ENCODE measurements at places on chromosomes 1 and 21. TPM values are rescaled to one million over a fixed set of nuclear protein-coding genes. Genes with fewer than 3 reads are reported as not detected.

DNA sequence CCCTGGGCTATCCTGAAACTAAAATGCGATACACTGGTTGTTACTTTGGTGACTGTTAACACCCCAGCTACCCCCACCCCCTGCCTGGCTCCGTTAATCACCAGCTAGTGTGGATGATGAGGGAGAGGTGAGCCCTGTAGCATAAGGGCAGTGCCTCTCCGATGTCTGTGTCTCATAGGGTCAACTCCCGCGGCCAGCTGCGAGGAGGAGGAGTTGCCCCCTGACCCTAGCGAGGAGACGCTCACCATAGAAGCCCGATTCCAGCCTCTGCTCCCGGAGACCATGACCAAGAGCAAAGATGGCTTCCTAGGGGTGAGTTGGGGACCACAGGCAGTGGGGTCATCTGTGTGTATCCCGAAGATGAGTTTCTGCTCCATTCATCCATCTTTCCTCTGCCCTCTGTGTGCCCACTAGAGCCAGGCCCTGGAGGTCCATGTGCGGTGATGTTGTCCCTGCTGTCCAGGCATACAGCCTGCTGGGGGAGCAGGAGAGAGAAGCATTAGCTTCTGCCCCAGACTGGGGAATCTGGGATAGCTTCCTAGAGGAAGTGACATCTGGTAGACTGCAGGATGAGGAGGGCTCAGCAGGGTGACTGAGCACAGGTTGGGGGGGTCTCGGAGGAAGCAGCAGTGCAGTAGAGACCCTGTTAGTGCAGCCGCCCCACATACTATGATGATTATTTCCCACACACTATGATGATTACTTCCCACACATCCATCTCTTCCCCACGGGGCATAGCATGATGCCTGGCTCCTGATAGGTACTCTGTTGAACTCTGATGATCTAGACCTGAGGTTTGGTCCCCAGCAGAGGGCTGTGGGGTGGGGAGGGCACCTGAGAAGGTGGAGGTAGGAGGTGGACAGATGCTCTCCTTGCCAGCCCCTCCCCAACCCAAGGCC lies 5.2 kb downstream of the SELENON start:
- DNase-seq: no peak

The KCNA10 gene
- total RNA-seq: not detected

DNA sequence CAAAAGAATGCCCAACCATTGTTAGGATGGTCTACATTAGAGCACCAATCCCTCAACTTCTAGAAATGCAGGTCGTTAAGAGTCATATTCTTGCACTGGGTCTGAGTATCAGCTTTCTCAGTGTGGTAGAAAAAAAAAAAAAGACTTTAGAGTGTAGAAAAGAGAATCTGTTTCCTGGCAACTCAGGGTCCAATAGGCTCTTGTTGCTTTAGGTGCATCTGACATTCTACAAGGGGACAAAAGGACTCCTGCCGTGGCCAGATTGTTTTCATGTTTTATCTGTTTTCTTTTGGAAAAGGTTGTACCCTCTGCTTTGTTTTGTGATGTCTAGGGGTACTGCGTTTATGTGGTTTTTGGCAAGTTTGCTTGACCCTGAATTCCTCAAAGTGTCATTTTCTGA lies 105.4 kb upstream of the KCNK2 start:
- DNase-seq: no peak

DNA sequence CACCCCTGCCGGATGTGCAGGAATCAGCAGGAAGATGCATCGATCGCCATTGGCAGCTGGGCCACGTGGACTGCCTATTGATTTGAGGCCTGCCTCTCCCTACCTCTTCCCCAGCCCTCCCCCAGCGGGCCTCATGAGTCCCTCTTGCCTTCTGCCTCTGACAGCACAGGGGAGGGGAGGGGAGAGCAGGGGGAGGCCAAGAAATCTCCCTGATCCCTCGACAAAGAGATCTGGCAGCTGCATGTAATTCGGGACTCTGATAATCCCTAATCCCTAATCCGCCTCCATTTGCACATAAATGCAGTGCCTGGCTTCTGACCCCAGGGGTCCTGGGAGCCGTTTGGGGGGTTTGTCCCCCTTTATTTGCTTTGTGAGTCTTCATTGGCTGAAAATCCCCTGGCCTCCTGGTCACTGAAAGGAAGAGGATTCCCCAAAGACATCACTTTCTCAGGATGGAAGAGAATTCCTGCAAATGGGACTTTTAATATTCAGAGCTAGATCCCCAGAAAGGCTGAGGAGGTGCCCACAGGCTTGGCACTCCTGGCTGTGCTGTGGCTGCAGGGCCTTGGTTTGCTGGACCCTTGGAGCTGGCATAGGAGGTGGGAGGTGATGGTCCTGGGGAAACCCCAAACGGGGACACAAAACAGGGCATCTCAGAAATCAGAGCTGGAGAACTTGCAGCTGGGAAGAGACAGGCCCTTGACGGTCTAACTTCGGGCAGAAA lies 239.4 kb upstream of the POU3F1 start:
- no peak for DNase-seq

The LBR gene
- total RNA-seq: 179 TPM

- no peak for DNase-seq
Observed at GRCh38 chr1:156865258-156865657, 4.6 kb downstream of the NTRK1 start.

- no peak for DNase-seq
Observed at GRCh38 chr1:109866071-109866470, 44.6 kb upstream of the CSF1 start.

- DNase-seq: no peak
Observed at GRCh38 chr1:181438013-181438412, 45.3 kb upstream of the CACNA1E start.

DNA sequence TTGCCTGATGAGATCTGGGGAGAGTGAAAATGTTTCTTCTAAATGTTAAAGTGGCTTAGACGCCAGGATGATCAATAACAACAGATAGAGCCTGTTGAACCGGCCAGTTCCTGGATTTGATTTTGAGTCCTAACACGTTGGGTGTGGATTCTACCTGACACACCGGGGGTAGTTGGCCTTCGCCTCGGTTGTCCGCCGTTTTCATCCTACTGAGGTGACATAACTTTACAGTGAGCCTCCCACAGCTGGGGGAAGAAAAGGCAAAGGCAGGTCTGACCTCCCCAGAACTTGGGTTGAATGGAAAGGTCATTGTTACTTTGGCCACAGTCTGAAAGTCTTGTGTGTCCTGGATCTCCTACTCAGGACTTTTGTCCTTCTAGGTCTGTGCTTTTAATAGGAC lies 1.1 kb downstream of the PGD start:
- DNase-seq: no peak

The ANGPTL3 gene
- not detected for total RNA-seq

DNA sequence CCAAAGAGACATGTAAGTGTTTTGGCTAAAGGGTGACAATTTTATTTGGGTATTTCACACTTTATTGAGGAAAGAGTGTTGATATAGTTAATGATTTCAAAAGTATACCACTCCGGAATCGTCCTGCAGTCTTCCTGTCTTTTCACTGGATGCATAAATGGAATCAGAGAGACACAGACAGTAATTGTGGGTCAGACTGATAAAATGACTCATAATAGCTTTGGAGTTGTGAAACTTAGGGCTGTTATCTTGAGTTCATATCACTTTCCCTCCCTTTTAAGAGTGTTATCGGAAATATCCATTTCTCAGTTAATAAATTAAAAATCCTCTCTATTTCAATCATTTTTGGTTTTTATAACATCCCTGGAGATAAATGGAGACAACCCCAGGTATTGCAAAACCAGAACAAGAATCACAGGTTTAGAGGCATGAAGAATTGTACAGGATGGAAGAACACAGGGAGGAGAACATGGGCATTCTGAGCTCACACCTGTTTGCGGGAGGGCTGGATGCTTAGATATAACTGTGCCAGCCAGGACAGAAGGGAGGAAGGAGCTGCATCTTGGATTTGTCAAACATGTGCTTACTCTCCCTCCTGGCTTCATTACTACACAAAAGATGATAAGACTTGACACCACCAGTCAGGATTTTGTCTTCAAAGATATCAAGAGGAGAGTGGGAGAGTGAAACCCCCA lies 185.4 kb downstream of the LMO4 start:
- DNase-seq: no peak

The HSD3B1 gene
- not detected for total RNA-seq

The KPRP gene
- total RNA-seq: not detected

GRCh38 chr1:26970810-26971209 lies 10.5 kb upstream of the KDF1 start:
- DNase-seq: no peak

GRCh38 chr1:22773981-22774832 lies 63.6 kb downstream of the EPHB2 start:
- DNase-seq: no peak

DNA sequence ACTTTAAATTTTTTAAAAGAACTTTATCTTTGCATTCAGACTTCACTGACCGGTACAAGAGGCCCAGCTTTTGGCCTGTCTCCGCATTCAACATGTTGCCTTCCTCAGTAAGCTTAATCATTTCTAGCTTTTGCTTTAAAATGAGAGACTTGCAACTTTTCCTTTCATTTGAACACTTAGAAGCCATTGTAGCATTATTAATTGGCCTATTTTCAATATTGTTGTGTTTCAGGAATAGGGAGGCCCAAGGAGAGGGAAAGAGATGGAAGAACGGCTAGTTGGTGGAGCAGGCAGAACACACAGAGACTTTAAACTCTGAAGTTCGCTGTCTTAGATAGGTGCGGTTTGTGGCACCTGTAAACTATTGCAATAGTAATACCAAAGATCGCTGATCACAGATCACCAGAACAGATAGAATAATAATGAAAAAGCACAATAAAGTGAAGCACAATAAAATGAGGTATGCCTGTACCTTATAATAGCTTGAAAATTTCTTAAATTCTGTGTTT lies 31.4 kb downstream of the RABGAP1L start:
- no peak for DNase-seq

DNA sequence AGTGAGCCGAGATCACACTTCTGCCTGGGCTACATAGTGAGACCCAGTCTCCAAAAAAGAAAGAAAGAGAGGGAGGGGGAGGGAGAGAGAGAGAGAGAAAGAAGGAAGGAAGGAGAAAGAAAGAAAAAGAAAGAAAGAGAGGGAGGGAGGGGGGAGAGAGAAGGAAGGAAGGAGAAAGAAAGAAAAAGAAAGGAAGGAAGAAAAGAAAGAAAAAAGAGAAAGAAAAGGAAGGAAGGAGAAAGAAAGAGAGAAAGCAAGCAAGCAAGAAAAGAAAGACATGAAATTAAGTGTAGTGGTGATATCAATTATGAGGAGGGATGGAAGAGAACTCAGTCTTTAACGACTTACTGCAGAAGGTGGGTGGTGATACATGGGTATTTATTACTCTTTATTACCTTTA lies 38.5 kb downstream of the CA6 start:
- no peak for DNase-seq

DNA sequence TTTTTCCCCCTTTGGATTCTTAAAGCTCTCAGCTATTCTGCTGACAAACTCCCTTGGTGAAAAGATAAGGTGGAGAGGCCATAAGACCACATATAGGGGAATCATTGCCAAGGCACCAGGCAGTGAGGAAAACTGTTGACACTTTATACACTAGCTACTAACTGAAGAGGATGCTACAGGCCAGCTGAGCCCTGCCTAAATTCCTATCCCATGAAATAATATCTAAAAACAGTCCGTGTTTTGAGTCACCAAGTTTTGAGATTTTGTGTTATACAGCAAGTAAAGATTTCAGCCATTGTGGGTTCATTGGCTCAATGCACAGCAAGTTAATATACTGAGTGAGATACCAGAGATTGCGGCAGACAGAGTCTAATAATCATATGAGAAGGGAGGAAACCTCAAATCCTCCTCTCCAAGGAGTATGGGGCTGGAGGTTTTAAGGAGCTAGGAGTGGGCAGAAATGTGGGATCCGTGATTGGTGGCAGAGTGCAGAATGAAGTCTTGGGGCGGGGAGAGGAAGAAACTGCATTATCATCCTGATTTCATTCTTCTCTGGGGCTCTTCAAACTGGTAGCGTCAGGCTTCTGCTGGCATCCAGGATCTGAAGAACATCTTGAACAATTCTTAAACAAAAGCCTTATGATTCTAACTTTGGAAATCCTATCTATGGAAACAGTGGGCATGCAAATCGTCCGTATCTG lies 9.2 kb downstream of the CLDN8 start:
- DNase-seq: no peak

GRCh38 chr1:162854245-162854882 lies 6.6 kb downstream of the CCDC190 start:
- DNase-seq: no peak

- no peak for DNase-seq
Observed at GRCh38 chr1:44860331-44860730, 17.3 kb upstream of the PTCH2 start.

DNA sequence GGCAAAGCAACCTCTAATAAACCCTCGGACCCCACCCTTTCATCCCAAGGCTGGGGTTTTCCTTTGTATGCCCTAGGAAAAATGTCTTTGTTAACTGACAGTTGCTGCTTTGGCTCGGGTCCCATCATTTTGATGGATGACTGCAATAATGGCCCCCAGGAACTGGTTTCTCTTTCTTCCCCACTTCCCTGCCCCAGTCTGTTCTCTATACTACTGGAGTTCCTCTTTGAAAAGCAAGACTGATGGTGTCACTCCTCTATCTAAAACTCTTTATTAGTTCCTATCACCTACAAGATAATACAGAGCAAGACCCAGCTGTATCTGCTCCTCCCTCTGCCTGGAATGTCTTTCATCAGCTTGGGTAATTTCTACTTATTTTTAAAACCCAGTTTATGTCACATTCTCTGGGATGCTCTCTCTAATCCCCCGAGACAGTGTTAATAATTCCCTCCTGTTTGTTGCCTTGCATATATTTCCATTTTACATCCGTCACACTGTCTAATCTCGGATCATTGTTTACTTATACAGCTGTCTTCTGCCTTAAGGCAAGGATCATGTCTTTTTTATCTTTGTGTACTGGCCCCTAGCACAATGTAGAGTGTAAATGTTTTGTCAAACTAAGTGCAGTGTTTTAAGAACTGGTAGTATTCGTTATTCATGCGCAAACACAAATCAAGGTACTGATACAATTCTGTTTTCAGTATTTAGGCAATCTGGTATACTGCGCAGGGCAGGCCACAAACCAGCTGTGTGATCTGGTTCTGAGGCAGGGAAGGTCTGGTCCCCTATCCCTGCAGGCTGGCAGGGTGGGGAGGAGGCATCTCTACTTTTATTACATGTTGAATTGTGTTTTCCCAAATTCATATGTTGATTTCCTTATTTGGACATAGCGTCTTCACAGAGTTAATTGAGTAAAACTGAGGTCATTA lies 16.1 kb downstream of the SLAMF1 start:
- DNase-seq: no peak

Data from natural killer cell (primary cell).